ENCODE measurements at places on chromosomes 13 and 19.

DNA sequence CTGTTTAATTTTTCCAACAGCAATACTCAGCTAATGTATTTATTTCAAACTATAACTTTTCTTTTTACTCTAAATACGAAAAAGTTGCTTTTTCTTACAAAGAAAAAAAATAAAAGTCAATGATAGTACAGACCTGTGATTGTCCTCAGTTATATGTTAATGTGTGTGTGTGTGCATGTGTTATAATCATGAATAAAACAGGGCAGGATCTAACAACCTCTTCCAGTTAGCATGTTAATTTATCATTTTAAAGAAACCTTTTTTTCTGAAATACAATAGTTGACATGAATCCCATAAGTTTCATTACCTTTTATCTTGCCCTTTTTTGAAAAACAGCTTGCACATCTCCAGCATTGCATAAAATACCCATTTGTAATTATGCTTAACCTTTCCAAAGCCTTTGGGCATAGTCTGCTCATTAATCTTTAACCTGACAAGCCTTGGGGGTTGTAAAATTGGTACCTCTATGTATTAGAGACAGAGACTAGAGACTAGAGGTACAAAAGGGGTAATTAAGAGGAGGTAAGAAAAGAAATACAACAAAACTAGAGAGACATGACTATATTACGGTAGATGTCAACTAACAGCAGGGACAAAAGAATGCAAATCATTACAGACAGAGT lies 828.1 kb downstream of the OLFM4 start:
- DNase-seq: no peak

DNA sequence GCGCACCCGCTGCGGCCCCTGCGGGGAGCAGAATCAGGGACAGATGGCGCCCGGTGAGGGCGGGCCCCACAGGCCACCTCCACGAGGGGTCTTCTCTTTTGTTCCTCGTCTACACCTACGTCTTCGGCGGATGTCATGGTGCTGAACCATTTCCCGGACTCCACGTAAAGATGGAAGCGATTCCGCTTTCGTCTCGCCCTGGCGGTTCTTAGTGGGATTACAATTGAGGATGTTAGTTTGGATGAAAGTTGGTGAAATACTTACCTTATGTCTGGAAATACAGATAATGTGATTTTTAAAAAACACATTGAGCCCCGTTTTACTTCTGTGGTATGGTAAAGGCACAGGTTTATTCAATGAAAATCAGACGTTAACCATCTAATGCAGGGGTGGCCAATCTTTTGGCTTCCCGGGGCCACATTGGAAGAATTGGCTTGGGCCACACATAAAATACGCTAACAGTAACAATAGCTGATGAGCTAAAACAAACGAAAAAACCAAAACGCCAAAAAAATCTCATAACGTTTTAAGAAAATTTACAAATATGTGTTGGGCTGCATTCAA lies 1.4 kb upstream of the ZMYM5 start:
- DNase-seq: peak; percentile 79

DNA sequence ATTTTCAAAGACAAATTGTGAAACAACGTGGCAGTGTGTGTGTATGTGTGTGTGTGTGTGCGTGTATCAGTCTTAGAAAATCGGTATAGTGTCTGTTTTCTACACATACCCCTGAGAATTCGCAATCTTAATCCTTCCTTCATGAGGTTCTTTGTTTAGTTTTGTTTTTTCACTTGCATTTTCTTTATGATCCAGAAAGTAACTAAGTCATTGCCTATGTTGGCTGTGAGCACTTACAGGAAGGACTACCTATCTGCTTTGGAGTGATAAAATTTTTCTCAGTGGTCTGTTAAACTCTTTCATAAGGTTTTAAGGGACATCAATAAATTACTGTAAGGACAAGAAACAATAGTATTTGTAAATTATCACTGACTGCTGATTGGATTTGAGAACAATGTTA lies 1587.1 kb downstream of the PCDH9 start:
- no peak for DNase-seq

DNA sequence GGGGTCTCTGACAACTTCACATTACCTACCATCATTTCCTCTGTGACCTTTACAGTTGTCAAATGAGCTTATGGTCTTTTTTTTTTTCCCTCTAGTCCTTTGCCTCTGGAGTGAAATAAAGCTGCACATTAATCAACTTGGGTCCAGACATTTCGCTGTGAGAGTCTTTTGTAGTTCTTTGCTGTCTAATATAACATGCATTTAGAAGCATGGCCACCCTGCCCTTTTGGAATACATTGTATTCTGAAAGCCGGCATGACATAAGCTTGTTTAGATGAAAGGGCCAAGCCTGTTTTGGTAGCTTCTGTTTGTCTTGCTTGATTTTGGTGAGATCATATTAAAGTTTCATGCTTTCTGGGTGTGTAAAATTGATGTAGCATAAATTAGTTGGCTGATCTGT lies 509.8 kb downstream of the DIAPH3 start:
- DNase-seq: no peak

- DNase-seq: no peak
These were observed 396.9 kb downstream of the KCNRG start for GRCh38 chr13:50412046-50412617.

DNA sequence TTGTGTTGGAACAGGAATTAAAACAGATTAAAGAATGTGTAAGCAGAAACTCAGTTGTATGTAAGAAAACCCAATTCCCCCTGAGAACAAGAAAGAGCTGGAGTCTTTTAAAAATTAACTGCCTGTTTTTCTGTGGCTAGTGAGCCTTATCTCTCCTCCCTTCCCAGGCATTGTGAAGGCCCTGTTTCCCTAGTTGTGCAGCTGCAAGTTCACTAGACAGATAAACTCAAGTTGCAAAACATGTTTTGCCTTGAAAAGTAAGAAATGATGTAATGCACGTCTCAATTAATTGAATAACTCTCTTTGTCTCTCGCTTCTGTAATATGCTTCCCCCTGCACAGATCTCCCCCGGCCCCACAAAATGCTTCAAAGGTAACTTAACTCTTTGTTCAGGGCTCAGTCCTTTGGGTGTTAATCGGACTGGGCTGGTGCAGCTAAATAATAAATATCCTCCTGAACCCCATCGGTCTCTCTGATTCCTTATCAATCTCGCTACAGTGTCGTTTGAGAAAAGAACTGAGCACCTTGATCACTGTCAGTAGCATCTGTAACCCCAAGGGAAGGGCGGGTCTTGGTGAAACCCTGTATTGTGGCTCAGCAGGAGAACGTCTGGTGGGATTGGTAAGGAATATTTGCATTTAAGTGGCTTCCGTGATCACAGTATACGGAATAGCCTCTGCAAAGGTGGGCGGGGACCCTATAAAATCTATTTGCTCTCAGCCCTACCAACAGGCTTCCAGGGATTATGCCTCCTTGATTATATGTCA lies 1.6 kb upstream of the ZNF556 start:
- DNase-seq: no peak

GRCh38 chr13:23436680-23437079 lies 3.2 kb upstream of the SACS start:
- DNase-seq: no peak

GRCh38 chr13:44234566-44234965 lies 139.1 kb upstream of the SERP2 start:
- DNase-seq: no peak

DNA sequence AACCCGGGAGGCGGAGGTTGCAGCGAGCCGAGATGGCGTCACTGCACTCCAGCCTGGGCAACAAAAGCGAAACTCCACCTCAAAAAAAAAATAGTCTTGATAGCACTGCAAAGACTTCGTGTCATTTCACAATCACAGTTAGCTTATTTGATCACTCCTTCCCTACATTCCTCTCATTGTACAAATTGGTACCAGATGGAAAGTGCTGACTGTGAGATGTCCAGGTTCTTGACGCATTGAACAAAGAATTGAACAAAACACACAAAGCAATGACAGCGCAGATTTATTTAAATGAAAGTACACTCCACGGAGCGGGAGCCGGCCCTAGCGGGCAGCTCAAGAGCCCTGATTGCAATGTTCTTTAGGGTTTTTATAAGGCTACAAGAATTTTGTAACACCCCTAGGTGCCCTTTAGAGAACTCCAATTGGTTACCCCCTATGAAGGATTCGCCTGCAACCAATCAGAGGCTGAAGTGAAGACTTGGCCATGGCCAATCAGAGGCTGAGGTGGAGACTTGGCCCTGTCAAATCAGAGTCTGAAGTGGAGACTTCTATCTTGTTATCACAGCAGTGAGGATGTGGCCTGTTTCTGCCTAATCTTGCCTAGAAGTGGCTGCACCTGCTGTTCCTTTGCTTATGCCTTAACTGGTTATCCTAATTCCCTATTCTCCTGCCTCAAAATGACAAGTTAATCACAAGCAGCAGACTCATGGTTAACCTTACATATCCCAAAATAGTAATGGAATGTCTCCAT lies 16.7 kb downstream of the ZNF556 start:
- DNase-seq: no peak

- DNase-seq: no peak
These were observed 17.1 kb downstream of the HNRNPM start for GRCh38 chr19:8461891-8462290.

DNA sequence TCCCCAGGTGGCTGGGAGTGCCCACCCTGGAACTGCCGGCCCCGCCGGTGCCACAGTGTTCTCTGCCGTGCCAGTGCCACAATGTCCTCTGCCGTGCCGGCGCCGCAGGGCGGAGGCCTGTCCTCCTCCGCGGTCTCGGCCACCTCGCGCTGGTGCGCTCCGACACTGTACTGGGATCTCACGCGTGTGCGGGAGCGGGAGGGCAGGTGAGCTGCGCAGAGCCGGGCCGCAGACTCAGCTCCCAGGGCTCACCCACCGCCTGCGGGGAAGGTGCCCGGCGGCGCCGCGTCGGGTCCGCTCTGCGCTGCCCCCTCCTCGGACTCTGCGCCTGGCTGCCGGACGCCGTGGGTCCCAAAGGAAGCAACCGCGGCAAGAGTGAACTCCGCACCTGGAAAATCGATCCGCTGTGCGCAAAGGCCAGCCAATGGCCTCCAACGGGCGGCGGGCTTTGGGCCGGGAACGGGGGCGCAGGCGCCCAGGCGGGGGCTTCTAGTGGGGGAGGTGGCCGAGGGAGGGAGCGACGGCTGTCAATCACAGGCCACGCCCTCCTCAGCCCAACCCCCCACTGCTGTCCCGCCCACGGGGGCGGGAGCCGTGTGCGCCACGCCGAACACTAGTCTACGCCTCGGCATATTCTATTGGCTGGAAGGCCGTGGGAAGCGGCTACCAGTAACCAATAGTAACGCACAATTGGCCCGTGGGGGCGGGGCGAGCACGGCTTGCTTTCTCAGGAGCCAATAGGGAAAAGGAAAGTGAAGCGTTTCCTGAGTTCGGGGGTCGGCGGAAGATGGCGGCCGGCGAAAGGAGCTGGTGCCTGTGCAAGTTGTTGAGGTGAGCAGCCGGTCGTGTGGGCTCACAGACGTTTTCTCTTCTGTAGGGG lies at the start of gene ALG11:
Gene ALG11, plus strand, starts transcription at position 767 of the 880 bp plus-strand sequence. Its CDS starts 21 bp downstream, at position 788.
- DNase-seq: peak; percentile 100

- no peak for DNase-seq
These were observed 41.2 kb downstream of the PCCA start for GRCh38 chr13:100130092-100130491.

- no peak for DNase-seq
These were observed 1702.2 kb downstream of the EFNB2 start for GRCh38 chr13:104833221-104833620.

GRCh38 chr13:100234006-100234405 lies 145.1 kb downstream of the PCCA start:
- no peak for DNase-seq

DNA sequence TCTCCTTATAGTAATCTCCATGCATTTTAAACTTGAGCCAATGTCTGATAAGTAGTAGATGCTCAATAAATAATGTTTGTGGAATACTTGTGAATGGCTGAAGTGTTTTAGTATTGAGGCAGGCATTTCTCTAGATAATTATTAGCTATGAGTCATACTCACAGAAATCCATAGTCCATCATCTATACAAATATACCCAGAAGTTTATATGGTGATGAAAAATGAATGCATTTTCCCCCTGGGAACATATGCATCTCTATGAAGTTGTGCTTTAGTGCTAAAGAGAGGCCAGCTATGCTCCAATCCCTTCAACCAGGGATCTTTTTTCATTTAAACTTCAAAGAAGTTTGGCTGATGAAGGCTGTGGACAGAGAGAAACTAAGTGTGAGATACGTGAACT lies 17.2 kb downstream of the MBNL2 start:
- DNase-seq: no peak

DNA sequence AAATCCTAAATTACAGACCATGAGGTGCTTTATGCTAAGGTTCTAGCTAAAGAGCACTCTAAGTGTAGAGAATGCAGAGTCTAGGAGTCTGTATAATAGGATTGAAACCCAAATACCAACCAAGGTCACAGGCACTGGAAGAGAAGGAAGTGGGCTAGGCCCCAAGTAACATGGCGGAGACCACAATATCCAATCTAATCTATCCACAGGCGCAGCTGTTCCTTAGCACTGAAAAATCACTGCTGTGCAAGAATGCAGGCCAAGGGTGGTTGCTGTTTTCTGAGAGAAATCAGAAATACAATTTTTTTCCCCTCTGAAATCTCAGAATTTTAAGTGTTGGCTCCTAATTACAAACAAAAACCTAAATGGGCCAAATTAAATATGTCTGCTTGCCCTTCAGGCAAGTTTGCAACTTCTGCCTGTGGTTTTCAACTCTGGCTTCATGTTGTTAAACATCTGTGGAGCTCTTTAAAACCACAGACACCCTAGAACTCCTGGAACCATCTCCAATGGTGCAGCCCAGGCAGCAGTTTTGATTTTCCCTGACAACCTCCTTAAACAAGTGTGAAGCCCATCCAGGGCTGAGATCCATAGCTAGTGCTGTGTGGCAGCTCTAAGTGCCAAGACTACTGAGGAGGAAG lies 6.1 kb downstream of the RANBP3 start:
- DNase-seq: no peak

- no peak for DNase-seq
These were observed 670.2 kb downstream of the DIAPH3 start for GRCh38 chr13:59493436-59493965.

DNA sequence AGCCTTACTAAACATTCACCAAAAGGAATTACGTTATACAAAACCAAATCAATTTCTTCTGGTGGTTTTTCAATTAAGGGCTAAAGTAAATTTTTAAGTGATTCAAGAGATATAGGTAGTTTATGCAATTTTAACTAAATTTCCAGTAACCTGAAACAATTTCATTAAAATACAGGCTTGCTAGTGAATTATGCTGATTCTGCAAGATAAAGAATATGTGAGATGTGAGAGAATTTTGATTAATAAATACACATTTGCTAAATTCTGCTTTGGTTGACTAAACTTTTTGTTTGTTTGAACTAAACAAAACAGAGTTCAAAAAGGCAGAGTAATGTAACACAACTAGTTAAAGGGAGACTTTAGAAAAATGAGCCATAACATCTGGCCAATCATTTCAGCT lies 27.1 kb downstream of the FGF14 start:
- no peak for DNase-seq

GRCh38 chr13:99601535-99601934 lies 100.3 kb downstream of the TM9SF2 start:
- no peak for DNase-seq

All from activated CD4-positive, alpha-beta memory T cell treated with anti-CD3 and anti-CD28 coated beads, Interleukin-2, amount 10 ng/mL, durations not matched to agents 7 days and 5 days (primary cell).